ENCODE measurements at places on chromosomes 12 and 14.

- no peak for DNase-seq
These were observed 144.5 kb upstream of the DCN start for GRCh38 chr12:91327131-91327530.

DNA sequence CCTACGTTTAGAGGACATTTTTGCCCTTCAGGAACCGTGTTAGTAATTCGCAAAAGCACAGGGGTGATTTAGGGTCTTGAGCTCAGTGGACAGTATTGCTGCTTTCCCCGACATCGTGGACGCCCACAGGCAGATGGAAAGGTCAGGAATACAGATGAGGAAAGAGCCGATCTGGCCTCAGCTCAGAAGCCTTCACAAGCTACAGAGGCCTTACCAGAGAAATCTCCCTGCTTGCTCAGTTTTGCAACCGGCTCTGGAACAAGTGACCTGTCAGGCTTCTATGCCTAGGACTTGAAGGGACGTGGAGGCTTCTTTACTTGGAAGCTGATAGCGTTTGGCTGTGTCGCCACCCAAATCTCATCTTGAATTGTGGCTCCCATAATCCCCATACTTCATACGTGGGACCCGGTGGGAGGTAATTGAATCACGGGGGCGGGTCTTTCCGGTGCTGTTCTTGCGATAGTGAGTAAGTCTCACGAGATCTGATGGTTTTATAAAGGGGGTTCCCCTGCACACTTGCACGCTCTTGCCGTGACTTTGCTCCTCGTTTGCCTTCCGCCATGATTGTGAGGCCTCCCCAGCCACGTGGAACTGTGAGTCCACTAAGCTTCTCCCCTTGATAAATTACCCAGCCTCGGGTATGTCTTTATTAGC, 332.5 kb downstream of the MED13L start:
- DNase-seq = no peak

- peak; percentile 31 for DNase-seq
These were observed 316.1 kb upstream of the TBX3 start for GRCh38 chr12:115000038-115000437.

DNA sequence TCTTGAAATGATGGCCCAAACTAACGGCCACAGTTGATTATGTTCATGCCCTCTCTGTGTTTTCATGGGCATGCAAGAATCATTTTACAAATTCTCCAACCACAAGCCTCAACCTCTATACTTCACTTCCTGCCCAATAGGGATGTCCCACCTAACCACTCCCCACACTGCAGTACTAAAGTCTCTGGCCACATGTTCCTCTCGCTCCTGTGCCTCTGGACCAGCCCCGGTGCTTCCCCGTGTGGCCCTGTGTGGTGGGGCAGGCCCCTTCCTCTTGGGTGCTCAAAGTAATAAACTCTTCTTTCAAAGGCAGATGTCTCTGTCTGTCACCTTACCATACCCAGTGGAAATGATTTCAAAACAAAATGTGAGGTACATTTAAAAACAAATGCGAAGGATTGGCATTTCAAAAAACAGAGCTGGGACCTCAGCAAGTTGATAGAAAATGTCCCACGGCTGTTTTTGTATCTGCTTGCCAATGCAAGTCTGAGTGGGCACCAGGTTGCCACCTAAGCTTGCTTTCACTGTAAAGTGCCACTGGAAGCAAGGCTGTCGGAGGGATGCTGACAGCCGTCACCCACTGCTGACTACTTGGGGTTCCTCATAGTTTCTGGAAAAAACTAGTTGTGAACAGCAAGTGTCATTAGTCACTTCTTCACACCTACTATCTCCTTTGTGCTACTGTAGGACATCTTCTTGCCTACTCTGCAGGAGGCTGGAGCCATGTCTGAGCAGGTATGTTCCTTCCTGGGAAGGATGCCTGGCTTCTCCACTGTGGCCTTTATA, 8.2 kb upstream of the SERPINA11 start:
- DNase-seq = no peak

GRCh38 chr14:32073537-32074189, 3.4 kb upstream of the ARHGAP5 start:
- DNase-seq = peak; percentile 36

DNA sequence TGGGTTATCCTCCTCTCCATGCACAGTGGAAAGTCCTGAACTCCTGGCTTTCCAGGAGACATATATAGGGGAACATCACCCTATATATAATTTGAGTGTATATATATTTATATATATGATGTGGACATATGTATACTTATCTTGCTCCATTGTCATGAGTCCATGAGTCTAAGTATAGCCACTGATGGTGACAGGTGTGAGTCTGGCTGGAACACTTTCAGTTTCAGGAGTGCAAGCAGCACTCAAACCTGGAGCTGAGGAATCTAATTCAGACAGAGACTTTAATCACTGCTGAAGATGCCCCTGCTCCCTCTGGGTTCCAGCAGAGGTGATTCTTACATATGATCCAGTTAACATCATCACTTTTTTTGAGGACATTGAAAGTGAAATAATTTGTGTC, 4.4 kb downstream of the SSTR1 start:
- DNase-seq = no peak

DNA sequence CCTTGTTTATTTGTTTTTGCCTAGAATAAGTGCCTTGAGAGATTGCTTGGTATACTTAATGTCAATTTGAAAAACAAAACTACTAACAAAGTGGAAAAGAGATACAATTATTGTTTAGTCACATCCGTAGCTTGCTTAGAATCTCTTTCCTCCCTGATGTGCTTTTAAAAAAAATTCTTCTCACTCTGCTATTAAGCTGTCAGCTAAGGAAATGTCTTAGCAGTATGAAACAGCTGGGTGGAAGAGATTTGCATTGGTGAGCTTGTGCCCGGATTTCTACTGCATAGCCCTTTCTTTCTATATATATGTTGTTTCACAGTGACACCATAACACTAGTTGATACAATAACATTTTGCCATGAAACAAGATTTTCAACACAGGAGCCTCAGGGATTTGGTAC, 229.4 kb upstream of the RGS6 start:
- no peak for DNase-seq

DNA sequence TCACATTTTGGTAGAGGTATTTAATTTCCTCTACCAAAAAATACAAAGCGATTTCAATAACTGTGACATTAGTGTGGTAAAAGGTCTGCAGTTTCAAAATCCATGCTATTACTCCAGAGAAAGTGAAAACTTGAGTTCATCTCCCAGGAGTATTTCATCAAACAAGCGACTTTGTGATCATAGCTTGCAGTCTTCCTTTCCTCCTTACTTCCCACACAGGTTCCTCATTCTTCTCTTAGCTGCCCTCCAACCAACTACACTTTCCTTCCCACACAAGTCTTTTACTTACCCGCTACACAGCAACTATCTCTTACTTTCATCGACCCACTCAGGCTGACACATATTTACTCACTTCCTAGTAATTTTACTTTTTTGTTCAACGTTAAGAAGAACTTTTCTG, 413.4 kb upstream of the USP15 start:
- no peak for DNase-seq

GRCh38 chr14:22474730-22475351, 114.2 kb downstream of the DAD1 start:
- no peak for DNase-seq

- no peak for DNase-seq
These were observed 55.2 kb upstream of the CERS5 start for GRCh38 chr12:50222275-50222783.

DNA sequence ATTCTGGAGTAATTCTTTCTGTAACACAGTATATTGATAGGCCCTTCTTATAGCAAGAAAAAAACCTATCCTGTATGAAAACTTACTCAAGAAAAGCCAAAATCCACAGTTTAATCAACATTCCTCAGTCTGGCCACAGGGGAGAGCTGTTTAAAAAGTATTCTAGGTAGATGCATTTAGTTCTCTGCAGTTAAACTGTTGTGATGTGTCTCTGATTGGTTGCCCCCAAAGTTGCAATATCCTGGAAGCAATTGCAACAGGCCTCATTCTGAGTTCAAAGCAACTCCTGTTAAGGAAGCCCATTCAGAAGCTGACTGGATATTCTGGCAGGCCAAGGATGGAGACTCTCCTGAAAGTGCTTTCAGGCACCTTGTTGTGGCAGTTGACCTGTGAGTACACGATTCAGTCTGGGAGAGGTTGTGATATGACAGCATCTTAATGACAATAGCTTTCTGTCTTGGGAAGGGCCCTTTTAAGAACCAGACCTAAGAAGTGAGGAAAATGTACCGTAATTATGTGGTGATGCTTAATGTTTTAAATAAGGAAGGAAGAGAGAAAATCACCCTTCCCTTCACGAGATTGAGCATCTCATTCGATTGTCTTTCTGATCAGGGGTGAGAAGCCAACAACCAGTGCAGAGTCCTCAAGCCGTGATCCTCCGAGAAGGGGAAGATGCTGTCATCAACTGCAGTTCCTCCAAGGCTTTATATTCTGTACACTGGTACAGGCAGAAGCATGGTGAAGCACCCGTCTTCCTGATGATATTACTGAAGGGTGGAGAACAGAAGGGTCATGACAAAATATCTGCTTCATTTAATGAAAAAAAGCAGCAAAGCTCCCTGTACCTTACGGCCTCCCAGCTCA, 420.7 kb downstream of the DAD1 start:
- DNase-seq = no peak

DNA sequence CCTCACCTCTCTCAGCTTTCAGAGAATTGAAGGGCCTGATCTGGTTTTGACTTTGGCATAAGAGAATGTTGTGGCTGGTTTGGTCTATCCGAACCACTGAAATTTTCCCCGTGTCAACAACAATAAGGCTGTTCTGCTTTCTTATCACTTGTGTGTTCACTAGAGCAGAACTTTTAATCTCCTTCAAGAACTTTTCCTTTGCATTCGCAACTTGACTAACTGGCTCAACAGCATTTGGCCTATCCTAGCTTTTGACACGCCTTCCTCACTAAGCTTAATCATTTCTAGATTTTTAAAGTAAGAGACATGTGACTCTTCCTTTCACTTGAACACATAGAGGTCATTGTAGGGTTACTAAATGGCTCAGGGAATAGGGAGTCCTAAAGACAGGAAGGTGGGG, 25.9 kb upstream of the EDDM3A start:
- no peak for DNase-seq

GRCh38 chr12:110754101-110754793, 11.6 kb upstream of the PPP1CC start:
- DNase-seq = no peak

DNA sequence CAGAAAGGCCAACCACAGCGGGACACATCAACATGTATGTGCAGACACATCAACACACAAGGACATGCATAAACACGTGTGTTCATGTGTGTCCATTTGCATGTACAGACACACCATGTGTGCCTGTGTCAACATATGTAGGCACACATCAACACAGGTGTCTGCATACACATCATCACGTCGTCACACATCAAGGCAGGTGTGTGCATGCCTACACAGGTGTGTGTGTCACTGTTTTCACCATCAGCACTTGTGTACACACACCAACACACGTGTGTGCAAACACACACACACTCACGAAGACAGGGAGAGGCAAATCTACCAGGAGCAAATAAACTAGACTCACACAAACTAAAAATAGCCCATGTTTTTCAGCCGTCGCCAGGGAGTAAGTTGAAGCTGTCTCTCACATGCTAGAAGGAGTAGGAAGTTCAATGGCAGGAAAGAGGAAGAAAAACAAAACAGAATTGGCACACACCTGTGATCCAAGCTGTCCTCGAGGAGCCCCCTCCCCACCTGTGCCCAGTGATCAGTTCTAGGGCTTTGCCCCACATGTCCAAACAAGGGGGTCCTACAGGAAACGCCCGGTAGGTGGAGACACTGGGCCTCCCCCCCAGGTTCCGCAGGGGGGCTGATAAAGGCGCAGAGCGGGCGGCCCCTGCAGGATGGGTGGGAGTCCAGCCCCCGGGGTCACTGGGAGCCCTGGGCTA, 7.4 kb downstream of the SCARB1 start:
- DNase-seq = no peak

DNA sequence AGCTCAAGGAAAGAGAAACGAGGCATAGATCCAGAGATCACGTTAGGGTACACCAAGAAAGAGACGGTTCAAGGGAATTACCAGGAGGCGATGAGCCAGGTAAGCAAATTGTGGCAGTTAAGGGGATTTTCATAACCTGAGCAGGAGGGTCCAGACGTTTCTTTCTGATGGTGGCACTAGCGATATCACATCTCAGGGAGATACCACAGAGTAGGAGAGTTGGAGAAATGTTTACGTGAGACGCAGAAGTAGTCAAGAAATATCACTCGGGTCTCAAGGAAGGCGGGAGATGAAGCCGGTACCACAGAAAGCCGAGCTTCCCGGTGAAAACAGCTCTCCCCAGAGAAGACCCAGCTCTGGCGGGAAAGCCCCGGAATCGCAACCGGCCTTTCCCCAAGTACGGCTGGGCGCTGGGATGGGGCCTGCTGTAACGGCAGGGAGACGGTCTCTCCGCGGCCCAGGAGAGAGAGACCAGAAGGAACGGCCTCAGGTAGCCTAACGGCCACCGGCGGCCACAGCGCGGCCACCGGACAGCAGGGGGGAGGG, 485 bp downstream of the SENP1 start:
- DNase-seq = peak; percentile 38

DNA sequence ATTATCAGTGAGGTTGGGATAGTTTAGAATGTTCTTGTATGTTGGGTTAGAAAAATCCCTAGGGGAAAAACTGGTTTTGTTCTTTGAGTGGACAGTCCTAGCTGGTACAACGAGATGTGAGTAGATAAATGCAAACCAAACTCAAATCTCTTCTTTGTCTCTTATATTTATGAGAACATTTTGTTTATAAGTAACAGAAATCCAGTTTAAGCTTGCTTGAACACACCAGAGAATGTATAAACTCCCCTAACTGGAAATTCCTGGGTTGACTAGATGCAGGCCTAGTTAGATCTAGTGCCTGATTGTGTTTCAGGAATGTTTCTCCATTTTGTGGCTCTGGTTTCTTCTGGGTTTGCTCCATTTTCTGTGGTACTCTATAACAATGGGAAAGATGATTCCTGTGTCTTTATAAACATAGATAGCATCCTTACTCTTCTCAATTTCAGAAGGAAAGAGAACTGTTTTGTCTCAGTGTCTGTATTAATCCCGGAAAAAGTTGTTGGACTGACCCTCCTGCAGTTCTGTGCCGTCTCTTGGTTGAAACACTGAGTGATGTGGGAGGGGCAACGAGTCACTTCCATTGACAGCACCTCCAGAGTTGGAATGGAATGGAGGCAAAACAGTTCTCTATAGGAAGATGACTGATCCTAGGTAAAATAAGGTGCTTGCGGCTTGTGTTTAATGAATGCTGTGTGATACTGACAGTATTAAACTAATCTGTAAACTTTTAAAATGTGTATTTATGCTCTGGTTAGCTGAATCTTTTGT, 244.8 kb downstream of the TMTC2 start:
- no peak for DNase-seq

GRCh38 chr14:91901449-91902226, 34.3 kb upstream of the TC2N start:
- no peak for DNase-seq

DNA sequence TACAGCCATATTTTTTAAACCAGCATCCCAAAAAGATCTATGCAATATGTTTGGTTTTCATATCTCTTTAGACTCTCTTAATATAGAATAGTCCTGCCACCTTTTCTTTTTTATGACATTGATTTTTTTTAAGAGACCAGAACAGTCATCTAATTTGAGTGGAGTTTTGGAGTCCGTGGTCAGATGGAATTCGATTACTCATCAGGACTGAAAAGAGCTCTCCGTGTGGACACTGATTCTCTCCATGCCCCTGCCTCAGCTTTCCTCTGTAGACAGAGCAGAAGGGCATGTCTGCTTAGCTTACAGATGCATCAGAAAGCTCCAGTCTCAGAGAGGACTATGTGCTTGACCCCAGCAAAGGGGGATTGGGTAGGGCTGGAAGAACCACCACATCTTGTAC, 27.8 kb downstream of the SMCO2 start:
- DNase-seq = no peak

Data from GM12878 (cell line).